A549 treated with AZD2906 at 1 μM for 4 hours (cell line): ENCODE measurements at places on chromosomes 3 and 15. TPM values are rescaled to one million over a fixed set of nuclear protein-coding genes. Genes with fewer than 3 reads are reported as not detected.

The C3orf62 gene
- 1.8 to 2.4 TPM (median 2.1 TPM) in 5 replicates for total RNA-seq

The A4GNT gene
- not detected in 5 replicates for total RNA-seq

The GPR160 gene
- 1.4 to 2.1 TPM (median 1.7 TPM) in 5 replicates for total RNA-seq

The ZKSCAN7 gene
- not detected in 5 replicates for total RNA-seq

The OCA2 gene
- 0.28 to 0.41 TPM (median 0.38 TPM) in 5 replicates for total RNA-seq

The STRA6 gene
- 50.4 to 82.4 TPM (median 71.8 TPM) in 5 replicates for total RNA-seq

The LYZL4 gene
- total RNA-seq = not detected in 5 replicates

The KNG1 gene
- 0.03 TPM in 3 of 5 replicates, not detected in the others for total RNA-seq

The ADCY5 gene
- 0.39 to 0.88 TPM (median 0.61 TPM) in 5 replicates for total RNA-seq

The HDC gene
- total RNA-seq = 0.05 to 0.15 TPM (median 0.12 TPM) in 4 of 5 replicates, not detected in the other

The RBP2 gene
- total RNA-seq = not detected in 5 replicates

The ZBED2 gene
- total RNA-seq = 0.14 to 0.24 TPM (median 0.18 TPM) in 5 replicates

The NSUN3 gene
- 5.7 to 7.4 TPM (median 6.0 TPM) in 5 replicates for total RNA-seq

The PLA2G4F gene
- 0.05 TPM in 1 of 5 replicates, not detected in the others for total RNA-seq

The CELF6 gene
- total RNA-seq = 0.14 to 0.23 TPM (median 0.16 TPM) in 5 replicates

The CX3CR1 gene
- total RNA-seq = 0.03 to 0.07 TPM (median 0.06 TPM) in 3 of 5 replicates, not detected in the others

The ZIC1 gene
- 0.01 to 0.16 TPM in 2 of 5 replicates, not detected in the others for total RNA-seq

The ATP2B2 gene
- total RNA-seq = 0.06 to 0.14 TPM (median 0.09 TPM) in 5 replicates

The MED12L gene
- total RNA-seq = 0.32 to 0.90 TPM (median 0.42 TPM) in 5 replicates

The P2RY1 gene
- 0.41 to 0.53 TPM (median 0.45 TPM) in 5 replicates for total RNA-seq

The CNTN6 gene
- total RNA-seq = not detected in 5 replicates

The HYAL1 gene
- total RNA-seq = 0.39 to 0.84 TPM (median 0.54 TPM) in 5 replicates

The CGNL1 gene
- total RNA-seq = 0.46 to 0.79 TPM (median 0.56 TPM) in 5 replicates

The TMC3 gene
- not detected in 5 replicates for total RNA-seq

The CRABP1 gene
- total RNA-seq = 0.98 to 2.4 TPM (median 1.8 TPM) in 5 replicates

The SHF gene
- 0.36 to 0.75 TPM (median 0.53 TPM) in 5 replicates for total RNA-seq

The ROPN1 gene
- not detected in 5 replicates for total RNA-seq

The CP gene
- total RNA-seq = 3.4 to 7.4 TPM (median 6.1 TPM) in 5 replicates

The BNC1 gene
- 0.63 to 0.85 TPM (median 0.65 TPM) in 5 replicates for total RNA-seq

The PIERCE2 gene
- total RNA-seq = 3.9 to 4.8 TPM (median 4.1 TPM) in 5 replicates

The IL17RB gene
- total RNA-seq = 0.67 to 0.91 TPM (median 0.78 TPM) in 5 replicates

The HTR3E gene
- total RNA-seq = not detected in 5 replicates

The LMAN1L gene
- 0.02 to 0.06 TPM in 2 of 5 replicates, not detected in the others for total RNA-seq

The FANCD2OS gene
- total RNA-seq = not detected in 5 replicates

The LOXL1 gene
- 0.52 to 1.0 TPM (median 0.70 TPM) in 5 replicates for total RNA-seq

The IL5RA gene
- not detected in 5 replicates for total RNA-seq

The IGF2BP2 gene
- total RNA-seq = 11.6 to 14.4 TPM (median 12.8 TPM) in 5 replicates

The ENTPD3 gene
- total RNA-seq = 0.03 TPM in 2 of 5 replicates, not detected in the others

The NRROS gene
- 0.05 TPM in 1 of 5 replicates, not detected in the others for total RNA-seq

The TMEM207 gene
- not detected in 5 replicates for total RNA-seq

The CIB2 gene
- 24.4 to 28.2 TPM (median 28.0 TPM) in 5 replicates for total RNA-seq

The CCDC54 gene
- not detected in 5 replicates for total RNA-seq

The GNAT1 gene
- total RNA-seq = 0.05 to 0.25 TPM (median 0.22 TPM) in 3 of 5 replicates, not detected in the others

The LRTM1 gene
- total RNA-seq = not detected in 5 replicates

The CCDC33 gene
- total RNA-seq = 6.3 to 7.5 TPM (median 7.4 TPM) in 5 replicates

The CYP8B1 gene
- 0.02 TPM in 1 of 5 replicates, not detected in the others for total RNA-seq

The SLC22A13 gene
- total RNA-seq = 0.06 to 0.14 TPM (median 0.09 TPM) in 4 of 5 replicates, not detected in the other

The TMEM89 gene
- total RNA-seq = 0.10 to 0.21 TPM (median 0.15 TPM) in 3 of 5 replicates, not detected in the others

The PLCB2 gene
- 0.38 to 0.97 TPM (median 0.84 TPM) in 5 replicates for total RNA-seq

The CHST2 gene
- 0.97 to 1.6 TPM (median 1.4 TPM) in 5 replicates for total RNA-seq

The PLA2G4E gene
- total RNA-seq = 0.06 TPM in 1 of 5 replicates, not detected in the others
